ENCODE measurements at places on chromosomes 3 and 15.
A peak's percentile ranks its signal among the peaks of the same experiment; 100 is the strongest.

DNA sequence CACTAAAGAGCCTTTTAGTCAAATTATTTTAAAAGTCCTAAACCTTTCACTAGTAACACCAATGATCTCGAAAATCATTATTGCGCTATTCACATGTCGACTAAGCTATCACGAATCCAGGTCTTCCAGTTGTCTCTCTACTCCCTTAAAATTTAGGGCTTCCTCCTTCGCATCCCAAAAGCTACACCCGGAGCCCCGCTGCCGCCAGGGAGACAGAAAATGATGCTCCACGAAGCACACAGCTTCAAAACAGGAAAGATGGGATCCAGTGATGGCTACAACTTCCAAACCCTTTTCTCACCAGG lies 253 bp downstream of the IFT80 start:
- peak; percentile 64 for DNase-seq

DNA sequence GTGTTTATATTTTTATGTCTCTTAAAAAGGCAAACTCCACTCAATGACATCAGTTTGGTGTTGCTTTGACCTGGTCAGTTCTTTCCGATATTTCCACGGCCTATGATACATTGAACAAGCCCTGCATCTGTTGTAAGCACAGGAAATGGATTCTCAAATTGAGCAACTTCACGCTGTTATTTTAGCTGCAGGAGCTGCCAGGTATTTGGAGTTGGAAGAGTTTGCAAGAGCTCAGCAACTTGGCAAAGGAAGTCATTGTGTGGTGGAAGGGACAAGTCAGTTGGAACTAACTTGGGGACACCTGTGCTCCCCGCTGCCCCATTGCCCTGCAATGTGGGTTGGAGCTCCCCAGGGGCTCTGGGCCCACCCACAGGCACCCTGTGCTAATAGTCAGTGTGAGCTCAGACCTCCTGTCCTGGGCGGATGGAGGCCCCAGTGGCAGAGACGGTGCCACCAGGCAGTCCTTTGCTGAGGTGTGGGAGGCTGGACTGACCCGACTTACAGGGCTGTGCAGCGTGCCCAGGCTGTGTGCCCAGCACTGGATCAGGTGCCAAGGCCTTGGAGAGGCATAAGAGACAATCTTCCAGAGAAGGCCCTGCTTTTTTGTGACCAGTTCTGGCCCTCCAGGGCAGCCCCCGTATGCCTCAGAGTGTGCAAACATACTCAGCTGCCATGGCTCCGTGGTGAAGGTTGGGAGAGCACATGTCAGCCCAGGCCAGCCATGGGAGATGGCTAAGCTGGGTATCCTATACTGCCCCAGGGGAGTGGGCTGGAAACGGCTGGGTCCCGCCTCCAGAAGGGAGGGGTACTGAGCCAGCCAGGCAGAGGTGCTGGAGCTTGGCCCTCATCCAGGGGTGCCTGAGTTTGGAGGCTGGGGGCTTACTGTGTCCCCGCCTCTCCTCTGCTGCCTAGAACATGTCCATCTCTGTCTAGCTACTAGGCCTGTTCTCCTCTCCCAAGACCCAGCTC lies 43.5 kb downstream of the KY start:
- no peak for DNase-seq

DNA sequence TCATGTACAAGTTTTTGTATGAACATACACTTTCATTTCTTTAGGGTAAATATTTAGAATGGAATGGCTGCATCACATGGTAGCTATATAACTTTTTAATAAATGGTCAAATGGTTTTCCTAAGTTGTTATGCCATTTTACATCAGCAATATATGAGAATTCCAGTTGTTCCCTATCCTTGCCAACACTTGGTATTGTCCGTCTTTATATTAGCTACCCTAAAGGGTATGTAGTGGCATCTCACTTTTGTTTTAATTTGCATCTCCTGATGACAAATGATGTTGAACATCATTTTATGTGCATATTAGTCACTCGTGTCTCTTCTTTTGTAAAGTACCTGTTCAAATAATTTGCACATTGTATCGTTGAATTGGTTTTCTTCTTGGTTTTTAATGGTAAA lies 2.5 kb upstream of the MUC13 start:
- no peak for DNase-seq

- no peak for DNase-seq
Observed at GRCh38 chr15:74519311-74519710, 21.7 kb upstream of the ARID3B start.

GRCh38 chr3:171967137-171967783 lies 72.1 kb upstream of the FNDC3B start:
- DNase-seq: no peak

GRCh38 chr3:194112120-194113106 lies 23.5 kb upstream of the HES1 start:
- DNase-seq: no peak

DNA sequence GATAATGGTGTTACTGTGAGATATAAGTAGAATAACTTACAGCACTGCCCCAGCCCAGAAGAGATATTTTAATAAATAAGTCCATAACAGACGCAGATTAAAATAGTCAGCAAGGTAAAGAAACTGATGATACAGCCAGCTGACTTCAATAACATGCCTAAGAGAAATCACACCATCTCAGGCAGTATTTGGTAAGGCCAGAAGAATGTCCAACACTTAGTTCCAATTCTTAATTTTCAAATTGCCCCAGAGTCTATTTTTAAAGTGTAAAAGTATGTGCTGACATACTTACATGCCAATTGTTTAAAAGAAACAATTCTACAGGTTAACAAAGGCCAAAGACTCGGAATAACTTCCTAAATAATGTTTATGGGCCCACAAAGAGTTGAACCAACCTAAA lies 1.6 kb downstream of the GNB4 start:
- no peak for DNase-seq

DNA sequence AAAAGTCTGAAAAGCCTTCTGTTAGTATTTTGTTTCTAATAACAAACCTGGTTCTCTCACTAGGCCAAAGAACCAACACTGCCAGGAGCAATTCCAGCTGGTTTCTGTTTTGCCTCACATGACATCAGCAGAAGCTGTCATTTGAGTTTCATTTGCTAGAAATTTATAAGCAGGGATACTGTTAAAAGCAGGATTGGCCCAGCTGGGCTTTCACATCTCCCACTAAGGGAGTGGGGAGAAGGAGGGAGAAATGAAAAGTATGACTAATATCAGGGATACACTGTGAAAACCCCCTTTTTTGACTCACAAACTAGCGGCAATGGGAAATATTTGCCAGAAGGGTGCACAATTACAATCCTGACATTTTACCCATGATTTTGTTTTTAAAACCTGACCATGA lies 5.3 kb downstream of the CCDC80 start:
- no peak for DNase-seq

DNA sequence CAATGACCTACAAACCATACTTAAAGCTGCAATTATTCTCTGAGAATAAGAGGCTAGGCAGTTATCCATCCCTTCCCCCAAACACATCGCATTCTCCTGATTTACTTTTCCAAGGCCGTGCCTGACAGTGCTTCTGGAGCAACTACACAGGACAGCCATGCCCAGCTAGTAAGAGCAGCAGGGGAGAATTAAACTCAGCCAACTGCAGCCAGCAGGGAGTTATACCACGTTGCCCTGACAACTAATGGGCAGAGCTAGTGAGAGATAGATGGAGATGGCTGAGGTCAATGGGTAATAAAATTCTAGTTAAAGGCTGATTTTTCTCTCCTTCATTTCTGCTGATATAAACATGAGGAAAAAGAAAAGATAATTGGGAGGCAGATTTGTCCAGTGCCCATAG lies 193.8 kb upstream of the PPP2R3A start:
- no peak for DNase-seq

DNA sequence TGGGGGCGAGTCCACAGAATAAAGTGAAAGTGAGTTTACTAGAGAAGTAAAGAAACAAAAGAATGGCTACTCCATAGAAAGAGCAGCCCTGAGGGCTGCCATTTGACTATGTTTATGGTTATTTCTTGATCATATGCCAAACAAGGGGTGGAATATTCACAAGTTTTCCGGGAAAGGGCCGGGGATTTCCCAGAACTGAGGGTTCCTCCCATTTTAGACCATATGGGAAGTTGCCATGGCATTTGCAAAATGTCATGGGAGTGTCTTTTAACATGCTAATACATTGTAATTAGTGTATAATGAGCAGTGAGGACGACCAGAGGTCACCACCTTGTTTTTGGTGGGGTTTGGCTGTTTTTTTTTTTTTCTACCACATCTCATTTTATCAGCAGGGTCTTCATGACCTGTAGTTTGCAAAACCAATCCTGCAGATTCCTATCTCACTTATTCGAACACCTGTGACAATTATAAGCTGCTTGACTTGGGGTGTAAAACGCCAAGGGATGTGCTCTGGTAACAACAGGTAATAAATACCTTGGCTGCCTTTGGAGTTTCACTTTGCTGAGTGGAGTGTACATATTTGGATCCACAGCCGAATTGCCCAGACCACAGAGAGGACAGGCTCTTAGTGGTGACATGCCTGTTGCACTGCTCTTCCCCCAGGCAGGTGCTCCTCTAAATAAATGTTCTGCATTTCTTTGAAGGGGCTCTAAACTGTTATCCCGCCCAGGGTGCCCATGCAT lies 43.6 kb downstream of the C2CD4B start:
- DNase-seq: no peak

DNA sequence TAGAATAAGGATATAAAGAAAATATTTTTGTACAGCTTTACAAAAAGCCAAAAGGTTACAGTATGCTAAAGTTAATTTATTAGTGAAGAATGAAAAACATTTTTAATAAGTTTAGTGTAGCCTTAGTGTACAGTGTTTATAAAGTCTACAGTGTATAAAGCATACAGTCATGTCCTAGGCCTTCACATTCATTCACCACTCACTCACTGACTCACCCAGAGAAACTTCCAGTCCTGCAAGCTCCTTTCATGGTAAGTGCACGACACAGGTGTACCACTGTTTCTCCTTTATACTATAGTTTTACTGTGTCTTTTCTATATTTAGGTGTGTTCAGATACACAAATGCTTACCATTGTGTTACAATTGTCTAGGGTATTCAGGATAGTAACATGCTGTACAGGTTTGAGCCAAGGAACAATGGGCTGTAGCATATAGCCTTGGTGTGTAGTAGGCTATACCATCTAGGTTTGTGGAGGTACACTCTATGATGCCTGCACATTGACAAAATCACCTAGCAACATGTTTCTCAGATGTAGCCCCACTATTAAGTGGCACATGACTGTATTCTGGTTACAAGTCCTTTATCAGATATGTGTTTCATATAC lies 197.1 kb upstream of the KBTBD8 start:
- DNase-seq: no peak

- DNase-seq: no peak
Observed at GRCh38 chr3:195103623-195104022, 167.3 kb downstream of the XXYLT1 start.

DNA sequence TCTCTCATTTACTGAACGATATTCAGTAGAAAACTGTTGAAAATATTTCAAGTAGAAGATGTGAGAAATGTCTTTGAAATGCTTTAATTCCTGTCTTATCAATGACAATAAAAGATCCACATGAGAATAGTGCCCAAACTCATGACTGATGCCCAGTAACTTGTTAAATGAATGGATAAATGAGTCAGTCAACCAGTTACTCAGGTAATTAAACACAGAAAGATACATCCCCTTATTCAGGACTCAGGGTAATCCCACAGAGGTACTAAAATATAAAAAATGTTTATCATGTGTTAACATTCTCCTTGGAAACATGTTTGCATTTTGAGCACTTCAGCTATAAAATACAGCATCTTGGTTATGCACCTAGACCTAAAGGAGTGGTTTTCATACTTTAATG lies 169.5 kb downstream of the MBNL1 start:
- DNase-seq: no peak

DNA sequence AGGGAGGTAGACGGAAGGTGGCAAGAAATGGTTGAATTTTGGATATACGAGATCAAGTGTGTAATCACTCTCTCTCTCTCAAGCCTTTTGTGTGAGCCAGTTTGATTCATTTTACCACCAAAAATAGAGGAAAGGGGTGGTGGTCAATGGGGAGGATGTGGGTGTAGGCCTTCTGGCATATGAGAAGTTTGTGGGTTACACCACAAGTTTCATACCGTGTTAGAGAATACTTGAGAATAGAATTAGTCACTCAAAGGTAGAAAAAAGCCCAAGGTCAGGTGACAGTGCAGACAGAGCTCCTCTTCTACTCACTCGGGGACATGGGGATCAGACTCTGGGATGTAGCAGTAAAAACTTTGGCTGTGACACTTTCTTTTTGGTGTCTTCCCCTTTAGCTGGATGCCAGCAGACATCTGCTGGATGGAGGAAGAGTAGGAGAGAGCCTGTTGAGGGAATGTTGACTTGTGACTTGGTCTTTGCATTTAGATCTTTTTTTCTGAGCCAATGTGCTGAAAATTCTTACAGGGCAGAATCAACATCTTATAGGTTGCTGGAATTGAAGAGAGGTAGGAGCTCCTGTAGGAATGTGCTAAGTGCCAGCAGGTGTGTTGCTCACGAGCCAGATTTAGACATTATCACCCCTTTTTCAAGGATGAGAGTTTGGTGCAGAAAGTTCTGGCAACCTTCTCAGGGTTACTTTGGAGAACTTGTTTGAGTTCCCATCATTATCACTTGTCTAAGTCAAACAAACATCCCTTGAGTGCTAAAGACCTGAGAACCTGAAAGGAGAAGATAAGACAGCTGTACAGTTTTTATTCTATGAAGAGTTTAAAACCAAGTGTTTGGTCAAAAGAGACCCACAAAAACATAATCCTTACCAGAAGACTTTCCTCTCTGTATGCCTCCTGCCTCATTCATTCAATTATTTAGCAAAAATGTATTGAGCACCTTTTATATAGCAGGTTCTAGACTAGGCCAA lies 43.9 kb upstream of the RYK start:
- no peak for DNase-seq

DNA sequence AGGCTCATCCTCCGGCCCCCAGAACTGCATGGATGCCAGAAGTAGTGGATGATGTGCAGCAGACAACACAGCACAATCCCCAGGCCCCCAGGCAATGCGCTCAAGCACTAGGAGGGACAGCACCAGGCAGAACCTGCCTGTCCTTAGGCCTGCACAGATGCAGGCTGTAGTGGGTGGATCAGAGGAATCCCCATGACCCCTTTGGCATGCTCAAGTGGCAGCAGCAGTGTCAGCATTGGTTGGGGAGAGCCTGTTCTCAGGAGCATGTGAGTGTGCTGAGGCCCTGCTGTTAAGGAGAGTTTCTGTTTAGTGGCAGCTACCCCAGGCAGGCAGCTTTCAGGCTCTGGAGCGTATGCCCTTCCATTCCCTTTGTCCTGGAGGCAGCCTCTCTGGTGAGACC lies 25.1 kb upstream of the CD200R1L start:
- DNase-seq: no peak

DNA sequence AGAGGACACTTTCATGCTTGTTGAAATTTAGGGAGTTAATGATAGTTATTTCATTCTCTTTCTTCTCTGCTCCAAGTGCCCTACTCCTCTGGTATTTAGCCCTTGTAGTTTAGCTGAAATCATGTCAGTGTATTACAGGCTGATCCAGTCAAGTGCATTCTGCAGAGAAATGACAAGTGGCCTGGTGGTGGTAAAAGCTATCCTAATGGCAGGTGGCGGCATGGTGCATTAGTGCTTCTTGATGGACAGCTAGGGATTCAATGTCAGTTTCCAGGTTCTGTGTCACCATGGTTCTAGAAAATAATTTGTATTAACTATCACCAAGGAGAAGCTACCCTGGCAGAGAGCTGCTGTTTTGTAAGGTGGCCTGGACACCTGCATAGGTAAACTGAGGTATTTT lies 90.0 kb upstream of the BNIP2 start:
- no peak for DNase-seq

- peak; percentile 15 for DNase-seq
Observed at GRCh38 chr15:53072077-53072476, 281.9 kb upstream of the ONECUT1 start.
